ENCODE measurements at places on chromosomes 1 and 21.
A peak's percentile ranks its signal among the peaks of the same experiment; 100 is the strongest.

DNA sequence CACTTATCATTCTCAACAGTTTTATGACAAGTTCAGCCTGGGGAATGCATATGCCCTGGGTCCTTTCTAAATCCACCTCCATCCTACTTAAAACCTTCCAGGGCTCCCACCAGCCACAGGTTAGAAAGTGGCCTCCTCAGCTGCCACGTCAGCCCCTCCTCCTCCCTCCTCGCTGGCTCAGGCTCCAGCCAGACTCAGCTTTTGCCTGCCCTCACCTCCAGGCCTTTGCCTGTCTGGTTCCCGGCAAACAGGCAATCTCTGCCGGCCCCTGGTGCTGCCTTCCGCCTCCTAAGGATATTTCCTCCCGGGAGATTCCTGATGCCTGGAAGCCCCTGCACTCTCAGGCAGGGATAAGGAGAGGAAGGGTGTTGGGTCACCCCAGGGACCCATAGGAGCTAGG lies 9.5 kb downstream of the RHBG start:
- no peak for DNase-seq

- DNase-seq = no peak
Measured at GRCh38 chr21:14592296-14593000, 46.3 kb upstream of the SAMSN1 start.

DNA sequence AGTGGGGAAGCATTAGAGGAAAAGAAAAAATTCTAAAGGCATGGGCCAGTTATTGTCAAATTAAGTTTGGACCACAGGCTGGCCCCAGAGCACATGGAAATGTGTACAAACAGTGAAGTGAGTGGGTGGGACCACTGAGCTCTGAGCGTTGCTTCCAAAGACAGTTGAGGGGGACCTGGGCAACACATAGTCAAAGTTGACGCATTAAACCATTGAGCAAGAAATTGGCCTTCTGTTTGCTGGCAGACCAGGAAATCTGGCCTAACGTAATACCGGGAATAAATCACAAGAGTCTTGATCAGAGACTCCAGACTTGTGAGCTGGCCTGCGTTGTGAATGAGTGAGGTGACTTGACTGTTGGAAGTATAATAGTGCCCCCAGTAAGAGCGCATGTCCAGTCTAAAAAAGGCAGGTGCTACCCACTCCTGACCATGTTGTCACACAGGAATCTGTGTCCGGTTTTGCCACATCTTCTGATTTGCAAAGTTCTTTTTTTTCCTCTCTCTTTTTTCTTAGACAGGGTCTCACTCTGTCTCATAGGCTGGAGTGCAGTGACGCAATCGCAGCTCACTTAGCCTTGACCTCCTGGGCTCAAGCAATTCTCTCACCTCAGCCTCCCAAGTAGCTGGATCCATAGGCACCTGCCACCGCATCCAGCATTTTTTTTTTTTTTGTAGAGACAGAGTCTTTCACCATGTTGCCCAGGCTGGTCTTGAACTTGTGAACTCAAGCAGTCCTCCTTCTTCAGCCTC lies 10.7 kb downstream of the EPHB2 start:
- no peak for DNase-seq

DNA sequence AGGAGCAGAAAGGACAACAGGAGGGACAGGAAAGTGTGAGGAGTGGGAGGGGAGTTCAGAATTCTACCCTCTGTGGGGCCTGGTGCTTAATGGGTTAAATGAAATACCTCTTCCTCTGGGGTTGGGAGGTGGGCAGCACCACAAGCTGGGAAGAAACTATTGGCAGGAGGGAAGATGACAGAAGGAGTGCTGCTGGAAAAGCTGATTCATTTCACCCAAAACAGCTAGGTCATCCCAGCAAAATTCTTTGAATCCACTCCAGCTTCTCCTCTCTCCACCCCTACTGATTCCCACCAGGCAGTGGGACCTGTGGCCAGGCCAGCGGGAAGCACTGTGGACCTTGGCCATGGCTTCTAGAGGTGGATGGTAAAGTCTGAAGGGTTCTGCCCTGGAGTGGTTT lies 12.8 kb downstream of the BCAN start:
- no peak for DNase-seq

DNA sequence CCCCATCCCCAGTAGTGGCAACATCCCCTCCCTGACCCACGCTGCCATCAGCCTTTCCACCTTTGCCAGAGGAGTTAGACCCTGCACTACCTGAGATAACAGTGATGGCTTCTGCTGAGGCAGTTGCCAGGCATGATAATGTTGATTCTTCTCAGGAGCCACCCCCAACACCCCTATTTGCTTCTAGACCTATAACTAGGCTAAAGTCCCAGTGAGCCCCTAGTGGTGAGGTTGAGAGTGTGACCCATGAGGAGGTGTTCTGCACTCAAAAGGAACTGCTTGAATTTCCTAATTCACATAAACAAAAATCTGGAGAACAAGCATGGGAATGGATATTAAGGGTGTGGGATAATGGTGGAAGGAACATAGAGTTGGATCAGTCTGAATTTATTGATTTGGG lies 159.6 kb upstream of the COL11A1 start:
- no peak for DNase-seq

- DNase-seq = no peak
Measured at GRCh38 chr21:26835027-26835713, 10.0 kb downstream of the ADAMTS1 start.

DNA sequence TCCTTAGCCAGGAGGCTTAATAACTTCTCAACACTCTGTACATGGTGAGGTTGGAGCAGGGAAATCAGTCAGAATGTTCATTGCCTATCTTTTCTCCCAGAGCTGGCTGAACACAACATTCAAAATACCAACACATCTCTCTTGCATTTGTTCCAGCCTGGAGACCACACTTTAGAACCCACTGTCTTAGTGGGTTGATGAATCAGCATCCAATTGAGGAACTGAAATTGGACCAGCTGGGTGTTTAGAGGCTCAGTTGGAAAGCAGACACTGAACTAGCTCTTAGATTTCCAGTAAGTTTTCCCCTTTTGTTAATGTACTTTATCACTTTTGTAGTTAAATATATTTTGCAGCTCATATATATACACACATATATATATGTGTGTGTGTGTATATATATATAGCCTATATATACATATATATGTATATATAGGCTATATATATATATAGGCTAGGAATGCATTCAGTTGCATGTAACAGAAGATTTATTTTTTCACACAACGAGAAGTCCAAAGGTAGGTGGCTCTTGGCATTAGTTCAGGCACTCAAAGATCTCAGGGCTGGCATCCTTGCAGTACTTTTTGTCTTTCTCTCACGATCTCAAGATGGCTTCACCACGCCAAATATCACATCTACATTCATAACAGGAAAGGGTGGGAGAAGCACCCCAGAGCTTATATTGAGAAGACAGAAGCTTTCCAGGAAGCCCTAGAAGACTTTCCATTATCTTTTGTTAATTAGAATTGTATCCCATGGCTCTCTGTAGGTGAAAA lies 35.0 kb upstream of the HUNK start:
- DNase-seq = no peak

- DNase-seq = no peak
Measured at GRCh38 chr1:240295811-240296210, 204.1 kb downstream of the FMN2 start.

- DNase-seq = no peak
Measured at GRCh38 chr1:173341307-173341706, 134.2 kb upstream of the TNFSF4 start.

- DNase-seq = no peak
Measured at GRCh38 chr1:79781261-79781660, 774.7 kb upstream of the ADGRL4 start.

DNA sequence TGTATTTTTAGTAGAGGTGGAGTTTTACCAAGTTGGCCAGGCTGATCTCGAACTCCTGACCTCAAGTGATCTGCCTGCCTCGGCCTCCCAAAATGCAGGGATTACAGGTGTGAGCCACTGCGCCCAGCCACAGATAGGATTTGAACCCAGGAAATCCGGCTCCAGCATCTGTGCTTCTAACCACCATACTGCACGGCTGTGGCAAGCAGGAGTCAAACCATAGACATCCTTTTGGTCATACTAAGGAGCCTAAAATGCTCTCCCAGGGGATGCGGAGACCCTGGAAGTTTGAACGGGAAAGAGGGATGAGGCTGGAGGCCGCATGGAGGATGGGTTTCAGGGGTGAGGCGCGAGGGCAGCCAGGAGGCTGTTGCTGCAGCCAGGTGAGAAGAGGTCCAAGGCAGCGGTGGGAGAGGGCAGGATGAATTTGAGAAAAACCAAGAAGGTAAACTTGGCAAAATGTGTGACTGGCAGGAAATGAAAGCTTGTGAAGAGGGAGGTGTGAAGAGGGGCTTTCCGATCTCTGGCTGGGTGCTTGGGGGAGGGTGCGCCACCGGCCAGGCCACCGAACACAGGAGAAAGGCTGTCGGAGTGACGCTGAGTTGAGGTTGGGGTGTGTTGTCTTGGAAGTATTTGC lies 24.0 kb upstream of the CDK18 start:
- peak; percentile 23 for DNase-seq

DNA sequence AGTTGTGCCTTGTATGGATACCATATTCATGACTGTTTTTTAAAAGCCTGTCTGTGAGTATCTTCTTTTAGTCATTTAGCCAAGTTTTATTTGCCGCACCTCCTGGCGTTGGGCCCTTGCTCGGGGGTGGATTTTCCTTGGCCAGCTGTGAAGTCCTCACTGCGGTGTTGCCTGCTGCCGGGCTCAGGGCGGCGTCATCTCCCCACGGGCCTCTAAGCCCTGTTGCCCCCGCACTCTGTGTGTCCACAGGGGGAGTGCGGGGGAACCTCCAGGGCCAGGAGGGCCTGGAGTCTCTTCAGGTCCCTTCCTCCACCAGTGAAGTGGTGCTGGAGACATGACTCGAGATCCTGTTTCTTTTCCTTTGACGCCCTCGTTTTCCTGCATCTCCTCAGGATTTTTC lies 65.8 kb upstream of the DIP2A start:
- DNase-seq = no peak

DNA sequence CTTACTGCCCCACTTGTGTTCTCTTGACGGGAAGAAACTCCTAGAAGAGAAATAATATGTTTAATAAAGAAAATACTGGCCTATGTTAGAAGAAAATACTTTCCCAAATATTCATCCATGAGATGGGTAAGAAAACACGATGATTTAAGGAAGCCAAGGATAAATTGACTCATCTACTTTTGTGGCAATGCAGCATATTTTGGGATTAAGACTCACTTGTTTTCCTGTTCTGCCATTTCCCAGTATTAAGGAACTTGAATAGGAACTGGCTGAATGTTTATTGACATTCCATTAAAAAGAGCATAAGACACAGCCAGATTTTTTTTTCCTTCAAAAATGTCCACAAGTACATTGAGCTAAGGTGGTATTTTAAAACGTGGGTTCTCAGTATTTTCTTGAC lies 10.9 kb upstream of the ADAMTS5 start:
- no peak for DNase-seq

- no peak for DNase-seq
Measured at GRCh38 chr1:38558500-38559445, 300.8 kb downstream of the RRAGC start.

DNA sequence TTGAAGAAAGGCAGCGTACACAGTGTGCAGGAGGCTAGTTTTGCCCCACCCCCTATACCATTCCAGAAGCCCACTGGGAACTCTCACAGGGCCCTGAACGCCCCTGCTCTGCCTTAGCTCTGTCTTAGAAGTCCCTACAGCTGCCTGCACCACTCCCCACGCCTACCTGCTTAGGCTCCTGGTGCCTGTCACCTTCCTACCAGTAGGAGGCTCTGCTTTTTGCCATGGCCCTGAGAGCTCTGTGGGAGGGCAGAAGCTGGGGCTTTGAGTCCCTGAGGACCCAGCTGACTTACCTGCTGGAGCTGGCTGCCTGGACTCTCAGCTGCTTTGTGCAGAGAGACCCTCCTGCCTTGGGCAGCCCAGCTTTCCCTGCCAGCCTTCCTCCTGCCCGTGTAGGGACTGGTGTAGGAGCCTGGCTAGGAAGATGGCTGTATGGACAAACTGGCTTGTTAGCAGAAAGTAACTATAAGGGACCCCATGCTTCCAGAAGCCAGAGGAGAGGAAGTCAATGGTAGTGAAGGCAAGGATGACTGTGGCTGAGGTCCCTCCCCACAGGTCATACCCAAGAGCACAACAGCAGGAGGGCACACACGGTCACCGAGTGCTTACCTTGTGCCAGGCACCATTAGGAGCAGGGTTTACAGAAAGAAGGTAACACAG lies 9.8 kb upstream of the CELSR2 start:
- no peak for DNase-seq

- DNase-seq = no peak
Measured at GRCh38 chr21:31284797-31285397, 59.2 kb downstream of the TIAM1 start.

- DNase-seq = no peak
Measured at GRCh38 chr1:42845866-42846256, 552 bp upstream of the ZNF691 start.

DNA sequence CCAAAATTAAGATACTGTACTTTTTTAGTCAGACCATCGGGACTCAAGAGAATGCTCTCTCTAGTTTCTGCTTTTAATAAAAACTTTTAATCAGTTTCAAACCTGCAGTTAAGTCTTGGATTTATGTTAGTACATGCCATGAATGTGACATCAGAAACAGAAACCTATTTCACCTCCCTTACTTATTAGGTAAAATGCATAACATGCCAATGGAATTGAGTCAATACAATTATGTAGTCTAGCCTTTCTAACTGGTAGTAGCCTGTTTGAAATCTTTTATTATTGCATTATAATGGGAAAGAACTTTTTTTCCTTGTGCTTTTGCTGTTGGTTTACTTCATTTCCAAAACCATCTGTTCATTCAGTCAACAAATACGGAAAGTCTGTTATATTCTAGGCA lies 4.8 kb downstream of the PHACTR4 start:
- no peak for DNase-seq

- DNase-seq = no peak
Measured at GRCh38 chr21:19683492-19683891, 1279.9 kb upstream of the TMPRSS15 start.

DNA sequence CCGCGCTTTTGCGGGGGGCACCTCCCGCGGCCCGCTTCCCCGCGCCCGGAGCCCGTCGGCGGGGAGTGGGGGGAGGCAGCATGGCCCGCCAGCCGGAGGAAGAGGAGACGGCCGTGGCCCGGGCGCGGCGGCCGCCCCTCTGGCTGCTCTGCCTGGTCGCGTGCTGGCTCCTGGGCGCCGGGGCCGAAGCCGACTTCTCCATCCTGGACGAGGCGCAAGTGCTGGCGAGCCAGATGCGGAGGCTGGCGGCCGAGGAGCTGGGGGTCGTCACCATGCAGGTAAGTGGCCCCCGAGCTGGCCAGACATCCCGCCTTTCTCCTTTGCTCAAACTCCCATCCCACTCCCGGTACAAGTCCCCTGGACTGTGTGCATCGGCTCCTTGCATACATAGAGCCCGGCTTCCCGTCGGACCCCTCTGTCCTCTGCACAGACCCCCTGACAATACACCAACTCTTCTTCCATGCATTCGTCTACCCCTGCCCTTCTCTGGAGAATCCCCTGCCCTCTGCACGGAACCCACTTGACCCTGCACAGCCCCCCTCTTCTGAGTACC lies 812 bp downstream of the CACHD1 start:
- DNase-seq = no peak

- no peak for DNase-seq
Measured at GRCh38 chr1:67674260-67675011, 10.6 kb upstream of the GADD45A start.

- no peak for DNase-seq
Measured at GRCh38 chr1:191831572-191831971, 326.7 kb upstream of the RGS18 start.
